ENCODE measurements at places on chromosomes 2 and 18.

DNA sequence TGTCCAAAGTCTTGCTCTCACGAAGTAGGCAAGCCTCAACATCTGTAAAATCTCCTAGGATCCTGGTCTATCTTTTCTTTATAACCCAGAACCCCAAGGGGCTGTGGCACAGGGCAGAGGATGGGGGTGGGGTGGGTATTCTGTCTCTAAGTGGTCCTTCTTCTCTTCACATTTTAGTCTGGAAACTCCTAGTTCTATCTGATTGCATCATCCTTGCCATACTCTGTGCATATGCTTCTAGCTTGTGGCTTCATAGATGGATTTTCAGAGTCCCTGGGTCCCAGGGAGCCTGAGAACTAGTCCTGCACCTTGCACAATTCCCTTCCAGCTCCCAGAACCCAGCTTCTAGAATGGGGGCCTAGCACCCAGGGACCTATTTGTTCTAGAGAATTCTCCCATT, 52.5 kb downstream of the RNF152 start:
- no peak for DNase-seq

DNA sequence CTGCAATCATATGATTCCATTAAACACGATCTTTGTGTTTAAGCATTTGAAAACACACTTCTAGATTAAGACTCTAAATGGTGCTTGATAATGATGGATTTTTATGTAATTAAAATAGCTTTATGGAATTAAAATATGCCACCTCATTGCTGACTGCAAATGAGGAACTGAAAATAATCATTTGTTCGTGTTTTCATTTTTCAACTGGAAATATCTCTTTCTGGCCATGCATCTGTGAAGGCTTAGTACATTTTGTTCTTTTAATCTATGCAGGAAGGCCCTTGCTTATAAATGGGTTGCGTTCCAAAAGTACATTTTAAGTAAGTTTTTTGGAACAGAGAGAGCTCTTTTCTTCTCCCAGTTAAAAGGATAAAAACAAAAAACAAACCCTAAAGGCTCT, 125.5 kb downstream of the MC4R start:
- DNase-seq: no peak

- DNase-seq: no peak
Observed at GRCh38 chr2:181998041-181998835, 12.6 kb downstream of the PPP1R1C start.

DNA sequence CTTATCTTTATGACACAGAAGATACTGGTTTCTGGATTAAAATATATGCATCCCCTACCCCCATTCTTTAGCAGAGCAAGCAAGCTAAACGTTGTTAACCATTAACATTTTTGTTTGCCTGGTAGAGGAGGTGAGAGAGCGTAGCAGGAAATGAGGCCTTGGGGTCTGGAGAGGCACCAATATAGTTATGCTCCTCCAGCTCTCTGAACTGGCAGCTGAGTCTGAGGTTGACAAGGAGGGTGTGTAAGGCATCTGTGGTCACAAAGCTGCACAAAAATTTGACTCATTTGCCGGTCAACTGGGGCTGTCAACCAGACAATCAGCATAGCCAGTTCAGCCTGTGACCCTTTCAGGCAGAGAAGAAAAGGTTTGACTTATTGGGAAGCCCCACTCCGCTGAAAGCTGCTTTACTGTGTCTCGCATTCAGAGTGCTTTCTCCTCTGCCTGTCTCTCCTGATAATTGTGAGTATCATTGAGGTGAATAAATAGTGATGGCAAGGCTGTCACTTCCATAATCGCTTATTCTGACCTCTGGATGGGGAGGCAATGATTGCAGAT, 647.5 kb upstream of the SETBP1 start:
- DNase-seq: no peak

DNA sequence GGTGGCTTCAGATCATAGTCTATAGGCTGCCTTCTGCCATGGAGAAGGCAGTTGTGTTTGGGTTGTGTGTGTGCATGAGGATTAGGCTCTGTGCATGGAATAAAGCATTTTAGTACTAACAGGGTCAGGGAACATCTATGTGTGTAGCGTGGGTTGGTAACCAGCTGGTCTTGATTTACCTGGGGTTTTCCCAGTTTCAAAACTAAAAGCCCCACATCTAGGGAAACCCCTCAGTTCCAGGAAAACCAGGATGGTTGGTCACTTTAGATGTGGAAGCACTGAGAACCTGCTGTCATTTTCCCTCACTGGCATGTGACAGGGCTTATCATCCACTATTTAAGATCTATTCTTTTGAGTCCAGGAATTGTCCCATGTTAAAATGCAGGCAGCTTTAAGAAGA, 116.3 kb downstream of the POLE4 start:
- DNase-seq: no peak

DNA sequence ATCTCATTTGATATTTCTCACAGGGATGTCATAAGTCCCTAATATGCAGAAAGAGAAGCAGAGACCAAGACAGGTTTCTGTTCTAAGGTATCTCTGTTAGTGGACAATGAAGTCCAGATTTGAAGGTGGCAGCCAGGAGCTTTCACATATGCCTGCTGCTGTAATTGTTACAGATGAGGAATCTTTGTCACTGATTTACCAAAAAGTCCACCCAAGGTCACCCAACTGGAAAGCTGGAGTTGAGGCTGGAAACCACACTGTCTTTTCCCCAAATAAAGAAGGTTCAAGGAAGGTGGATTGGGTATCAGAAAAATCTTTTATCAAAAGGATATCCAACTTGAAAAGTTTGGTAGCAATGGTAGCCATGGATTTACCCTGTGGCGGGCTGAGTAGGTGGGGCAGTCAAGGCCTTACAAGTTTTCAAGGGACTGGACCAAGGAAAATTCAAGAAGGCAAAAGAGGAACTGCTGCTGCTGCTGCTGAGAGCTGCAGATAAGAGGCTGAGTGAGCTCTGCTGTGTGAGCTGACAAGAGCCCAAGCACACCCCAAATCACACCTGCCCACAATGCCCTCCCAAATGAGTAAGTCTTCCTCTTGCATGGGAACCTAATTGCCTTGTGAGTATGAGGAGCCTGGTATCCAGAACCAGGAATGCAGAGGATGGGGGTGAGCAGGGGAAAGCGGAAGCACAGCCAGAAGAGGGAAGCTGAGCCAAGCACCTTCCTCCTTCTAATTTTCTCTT, 241.2 kb downstream of the ANAPC1 start:
- DNase-seq: no peak

GRCh38 chr2:10610213-10610910, 79.4 kb downstream of the NOL10 start:
- no peak for DNase-seq

GRCh38 chr2:59660262-59660661, 893.2 kb downstream of the BCL11A start:
- no peak for DNase-seq

DNA sequence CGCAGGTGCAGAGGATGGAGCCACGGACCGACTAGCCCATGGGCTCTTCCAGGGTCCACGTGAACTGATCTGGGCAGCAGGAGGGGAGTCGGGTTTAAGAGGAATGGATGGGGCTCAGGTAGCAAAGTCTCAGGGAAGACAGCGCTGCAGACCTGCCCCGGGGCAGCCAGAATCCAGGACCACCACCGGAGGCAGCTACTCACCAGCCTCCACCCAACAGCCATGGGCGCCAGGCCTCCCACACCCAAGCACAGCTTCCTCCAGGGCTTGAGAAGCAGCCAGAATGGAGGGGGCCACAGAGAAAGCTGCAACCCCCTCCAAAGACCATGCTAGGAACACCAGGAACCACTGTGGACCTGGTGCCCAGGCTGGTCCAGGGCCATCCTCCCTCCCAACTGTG, 164.3 kb downstream of the TWIST2 start:
- no peak for DNase-seq

GRCh38 chr2:216235896-216236295, 126.7 kb downstream of the XRCC5 start:
- no peak for DNase-seq

DNA sequence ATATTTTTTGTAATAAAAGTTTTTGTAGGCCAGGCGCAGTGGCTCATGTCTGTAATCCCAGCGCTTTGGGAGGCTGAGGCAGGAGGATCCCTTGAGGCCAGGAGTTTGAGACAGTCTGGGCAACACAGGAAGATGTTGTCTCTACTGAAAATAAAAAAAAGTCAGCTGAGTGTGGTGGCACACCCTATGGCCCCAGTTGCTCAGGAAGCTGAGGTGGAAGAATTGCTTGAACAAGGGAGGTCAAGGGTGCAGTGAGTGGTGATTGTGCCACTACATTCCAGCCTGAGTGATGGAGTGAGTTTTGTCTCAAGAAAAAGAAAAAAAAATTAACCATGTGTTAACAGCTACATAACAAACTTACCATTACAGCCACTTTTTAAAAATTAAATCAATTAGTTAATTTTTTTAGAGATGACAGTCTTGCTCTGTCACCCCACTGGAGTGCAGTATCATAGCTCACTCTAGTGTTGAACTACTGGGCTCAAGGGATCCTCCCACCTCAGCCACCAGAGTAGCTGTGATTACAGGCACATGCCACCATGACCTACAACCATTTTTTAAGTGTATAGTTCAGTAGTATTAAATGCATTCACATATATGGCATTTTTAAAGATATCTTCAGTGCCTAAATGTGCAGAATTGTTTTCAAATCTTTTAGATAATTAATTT, 67.2 kb upstream of the ACYP2 start:
- no peak for DNase-seq

DNA sequence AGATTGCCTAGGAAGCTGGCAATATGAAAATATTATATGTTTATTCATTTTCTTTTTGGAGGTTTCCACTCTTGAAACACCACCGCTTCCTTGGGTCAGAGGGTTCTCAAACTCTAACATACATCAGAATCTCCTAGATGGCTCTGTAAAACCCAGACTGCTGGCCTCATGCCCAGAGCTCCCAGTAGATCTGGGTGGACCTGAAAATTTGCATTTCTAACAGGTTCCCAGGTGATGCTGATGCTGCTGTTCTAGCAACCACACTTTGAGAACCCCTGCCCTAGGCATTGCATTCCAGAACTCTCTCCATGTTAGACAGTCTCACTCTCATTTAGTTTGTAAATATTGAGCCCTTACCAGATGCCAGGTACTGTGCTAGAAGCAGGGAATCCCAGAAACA, 139.4 kb downstream of the FAM210A start:
- DNase-seq: no peak

DNA sequence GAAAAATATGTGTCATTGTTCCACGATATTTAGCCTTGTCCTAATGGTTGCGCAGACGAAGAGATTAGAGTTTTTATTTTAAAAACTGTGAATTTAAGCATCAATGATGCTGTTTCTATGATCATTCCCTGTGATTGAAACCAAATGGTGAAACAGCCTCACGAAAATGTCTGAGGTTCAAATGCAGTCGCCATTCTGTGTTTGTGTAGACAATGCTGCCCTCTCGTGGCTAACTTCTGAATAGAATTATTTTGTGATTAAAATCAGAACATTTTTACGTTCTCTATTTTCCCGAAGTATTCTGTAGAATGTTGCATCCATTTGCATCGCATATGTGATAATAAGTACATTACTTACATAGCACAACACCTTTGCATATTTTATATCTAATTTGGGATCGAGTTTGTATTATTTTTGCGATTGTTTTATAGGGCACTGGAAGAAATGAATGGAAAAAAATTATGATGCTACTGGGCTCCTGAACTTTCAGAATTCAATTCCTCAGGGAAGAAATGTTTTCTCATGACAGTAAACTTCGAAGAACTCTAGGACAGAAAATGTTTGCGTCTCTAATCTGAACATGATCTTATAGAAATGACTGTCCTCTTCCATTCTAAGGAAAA, 54.8 kb upstream of the CREB1 start:
- DNase-seq: peak; percentile 26
